ENCODE measurements at places on chromosomes 7 and 10.

DNA sequence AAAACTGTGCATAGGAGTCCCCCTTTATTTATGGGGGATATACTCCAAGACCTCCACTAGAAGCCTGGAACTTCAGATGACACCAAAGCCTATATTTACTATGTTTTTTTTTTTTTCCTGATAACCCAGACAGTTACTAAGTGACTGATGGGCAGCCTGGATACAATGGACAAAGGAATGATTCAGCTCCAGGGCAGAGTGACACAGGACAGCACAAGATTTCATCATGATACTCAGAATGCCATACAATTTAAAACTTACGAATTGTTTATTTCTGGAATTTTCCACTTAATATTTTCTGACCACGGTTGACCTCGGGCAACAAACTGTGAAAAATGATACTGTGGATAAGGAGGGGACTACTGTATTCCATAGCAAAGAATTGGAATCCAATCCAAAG lies 843.6 kb downstream of the PCDH15 start:
- DNase-seq = no peak

DNA sequence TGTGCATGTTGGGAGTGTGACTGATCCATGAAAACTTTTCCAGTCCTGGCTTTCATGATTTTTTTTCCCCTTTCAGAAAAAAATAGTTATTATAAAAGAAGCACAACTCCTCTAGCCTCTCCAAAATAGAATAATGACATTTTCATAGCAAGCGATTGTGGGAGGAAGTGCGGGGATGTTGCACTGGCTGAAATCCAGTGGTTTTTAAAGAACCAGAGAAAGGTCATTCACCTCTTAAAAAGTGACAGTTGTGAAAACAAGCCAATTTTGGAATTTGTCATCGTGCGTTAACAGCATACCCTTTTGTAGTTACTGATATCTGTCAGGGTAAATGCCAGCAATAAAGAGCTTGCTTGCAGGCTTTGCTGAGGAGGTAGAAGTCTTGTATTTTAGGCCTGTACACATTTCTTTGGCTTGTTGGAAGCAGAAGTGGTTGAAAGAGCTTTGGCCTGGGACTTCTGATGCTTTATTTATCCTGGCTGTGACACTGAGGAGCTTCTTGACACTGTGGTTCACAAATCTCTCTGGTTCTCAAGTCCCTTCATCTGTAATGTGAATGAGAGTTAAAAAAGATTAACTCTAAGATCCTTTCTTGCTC lies 545.9 kb downstream of the REEP3 start:
- no peak for DNase-seq

DNA sequence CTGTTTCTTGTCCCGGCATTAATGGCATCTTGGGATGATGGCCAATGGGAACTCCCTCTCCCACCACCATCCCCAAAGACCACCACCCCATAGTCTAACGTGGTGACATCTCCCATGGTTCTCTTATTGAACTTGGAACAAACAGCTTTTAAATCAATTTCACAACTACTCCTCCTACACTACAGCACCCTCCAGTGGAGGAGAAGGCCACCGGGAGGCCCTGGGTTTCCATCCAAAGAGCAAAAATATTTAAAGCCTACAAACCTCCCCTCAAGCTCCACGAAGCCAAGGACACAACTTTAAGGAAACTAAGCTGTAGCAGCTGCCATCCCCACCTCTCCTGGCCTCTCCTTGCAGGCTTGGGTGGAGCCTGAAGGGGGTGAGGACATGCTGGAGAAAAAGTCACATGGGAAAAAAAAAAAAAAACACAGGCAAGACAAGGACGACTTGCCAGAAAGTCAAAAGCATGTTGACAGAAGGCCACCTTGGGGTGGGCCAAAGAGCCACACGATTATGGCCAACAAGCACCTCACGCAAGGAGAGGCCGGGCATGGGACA lies 94.0 kb upstream of the LANCL2 start:
- no peak for DNase-seq

DNA sequence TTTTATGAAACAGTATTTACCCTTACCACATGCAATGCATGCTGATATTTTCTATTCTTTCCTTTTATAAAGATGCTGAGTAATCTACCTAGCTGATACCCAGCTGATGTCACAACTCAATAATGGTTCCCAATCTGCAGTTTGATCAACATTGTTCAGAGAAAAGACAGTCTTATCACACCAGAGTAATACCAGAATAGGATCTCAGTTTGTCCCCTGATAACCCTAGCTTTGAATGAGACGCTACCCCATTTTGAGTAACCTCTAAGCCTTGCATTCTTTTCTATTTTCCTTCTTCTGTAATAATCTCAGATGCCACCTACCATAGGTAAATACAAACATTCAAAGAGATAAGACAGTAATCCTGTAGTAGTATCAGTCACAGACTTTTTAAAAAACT lies 99.6 kb upstream of the RELN start:
- DNase-seq = no peak

- no peak for DNase-seq
Measured at GRCh38 chr7:133742709-133743538, 384.2 kb upstream of the LRGUK start.

GRCh38 chr7:2237109-2237602 lies 4.4 kb upstream of the MAD1L1 start:
- DNase-seq = no peak

- no peak for DNase-seq
Measured at GRCh38 chr7:105084581-105084980, 70.6 kb downstream of the KMT2E start.

- DNase-seq = no peak
Measured at GRCh38 chr7:52500841-52501240, 534.6 kb upstream of the POM121L12 start.

- no peak for DNase-seq
Measured at GRCh38 chr7:149731207-149731955, 42.0 kb downstream of the ZNF467 start.

GRCh38 chr10:61943674-61944378 lies 42.3 kb downstream of the ARID5B start:
- DNase-seq = no peak

DNA sequence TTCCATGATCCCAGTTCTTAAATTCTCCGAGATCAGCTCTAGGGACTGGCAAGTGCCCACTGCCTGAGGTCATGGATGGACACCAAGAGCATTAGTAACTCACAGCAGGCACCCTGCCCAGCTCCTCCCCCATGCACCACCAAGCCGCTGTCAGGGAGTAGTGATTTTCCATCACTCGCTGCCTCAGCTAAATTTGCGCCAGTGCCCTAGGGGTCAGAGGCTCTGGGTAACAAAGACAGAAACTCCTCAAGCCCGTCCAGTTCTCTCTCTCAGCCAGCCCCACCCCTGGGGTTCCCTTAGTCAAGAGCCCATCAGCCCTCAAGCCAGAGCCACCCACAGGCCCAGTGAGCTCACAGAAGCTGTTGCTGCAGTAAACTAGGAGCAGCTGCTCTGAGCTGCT lies 30.0 kb downstream of the PAX2 start:
- DNase-seq = no peak

DNA sequence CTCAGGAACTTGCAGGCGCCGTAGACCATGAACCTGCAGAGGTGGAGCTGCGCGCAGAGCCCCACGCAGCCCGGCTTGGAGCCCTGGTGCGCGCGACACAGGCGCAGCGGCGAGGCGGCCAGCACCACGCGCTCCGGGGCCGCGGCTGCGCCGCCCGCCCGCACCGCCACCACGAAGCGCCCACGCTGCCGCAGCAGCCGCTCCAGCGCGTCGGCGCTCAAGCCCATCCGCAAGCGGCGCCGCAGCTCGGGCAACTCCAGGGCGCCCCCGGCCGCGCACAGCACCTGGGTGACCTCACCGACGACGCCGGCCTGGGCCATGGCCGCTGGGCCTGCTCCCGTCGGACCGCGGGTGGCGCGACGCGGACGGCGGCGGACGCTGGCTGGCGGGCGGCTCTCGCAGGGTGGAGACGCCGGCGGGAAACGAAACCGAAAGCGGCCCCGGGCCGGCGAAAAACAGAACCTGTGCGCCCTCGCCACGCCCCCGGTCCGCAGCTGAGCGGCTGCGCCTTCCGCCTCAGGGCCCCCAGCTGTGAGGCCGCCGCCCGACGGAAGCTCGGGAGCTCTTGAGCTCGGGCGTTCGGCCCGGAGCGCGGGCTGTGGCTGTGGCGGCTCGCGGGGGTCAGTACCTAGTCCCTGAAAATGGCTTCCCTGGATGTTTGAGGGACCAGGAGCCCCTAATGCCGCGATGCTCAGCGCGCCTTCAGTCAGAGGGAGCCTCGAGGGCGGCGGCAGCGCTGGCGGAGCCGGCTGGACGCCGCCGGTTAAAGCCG lies at the start of gene PARP12:
Gene PARP12 (minus strand): TSS at position 424 of the 772 bp plus-strand sequence. CDS start 104 bp downstream, at position 320.
- peak; percentile 63 for DNase-seq

DNA sequence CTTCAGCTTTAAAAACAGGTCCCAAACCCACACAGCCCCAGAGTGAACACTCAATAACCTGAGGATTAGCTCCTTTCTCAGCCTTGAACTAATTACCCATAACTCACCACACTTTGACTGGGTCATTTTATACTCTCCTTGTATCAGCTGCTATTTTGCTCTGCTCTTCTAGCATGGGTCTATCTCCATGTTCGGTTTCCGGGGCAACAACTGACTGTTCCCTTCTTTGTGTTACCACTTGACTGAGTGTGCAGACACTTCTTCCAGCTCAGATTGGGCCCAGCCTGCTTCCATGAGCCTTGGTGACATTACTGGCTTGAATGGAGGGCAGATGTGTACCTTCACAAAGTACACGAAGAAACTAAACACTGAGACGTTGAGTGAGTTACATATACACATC lies 31.5 kb upstream of the PRPS1L1 start:
- DNase-seq = no peak

DNA sequence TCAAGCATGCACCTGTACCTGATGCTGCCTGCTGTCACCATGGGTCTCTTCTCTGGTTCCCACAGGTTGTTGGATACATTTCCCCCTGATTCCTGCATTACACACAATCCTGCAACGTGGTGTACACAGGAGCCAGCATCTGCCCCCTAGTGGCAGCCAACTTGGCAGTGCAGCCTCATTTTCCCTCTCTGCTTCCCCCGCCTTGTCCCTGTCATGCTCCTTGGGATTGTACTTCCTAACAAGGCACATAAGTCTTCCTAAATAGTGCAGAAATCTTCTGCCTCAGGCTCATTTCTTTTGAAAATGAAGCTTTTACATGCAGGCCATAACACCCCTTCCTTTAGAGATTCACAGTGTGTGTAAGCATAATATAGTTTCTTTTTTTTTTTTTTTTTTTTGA lies 387.5 kb downstream of the CCSER2 start:
- DNase-seq = no peak

- no peak for DNase-seq
Measured at GRCh38 chr10:75818552-75818951, 387.1 kb downstream of the LRMDA start.

DNA sequence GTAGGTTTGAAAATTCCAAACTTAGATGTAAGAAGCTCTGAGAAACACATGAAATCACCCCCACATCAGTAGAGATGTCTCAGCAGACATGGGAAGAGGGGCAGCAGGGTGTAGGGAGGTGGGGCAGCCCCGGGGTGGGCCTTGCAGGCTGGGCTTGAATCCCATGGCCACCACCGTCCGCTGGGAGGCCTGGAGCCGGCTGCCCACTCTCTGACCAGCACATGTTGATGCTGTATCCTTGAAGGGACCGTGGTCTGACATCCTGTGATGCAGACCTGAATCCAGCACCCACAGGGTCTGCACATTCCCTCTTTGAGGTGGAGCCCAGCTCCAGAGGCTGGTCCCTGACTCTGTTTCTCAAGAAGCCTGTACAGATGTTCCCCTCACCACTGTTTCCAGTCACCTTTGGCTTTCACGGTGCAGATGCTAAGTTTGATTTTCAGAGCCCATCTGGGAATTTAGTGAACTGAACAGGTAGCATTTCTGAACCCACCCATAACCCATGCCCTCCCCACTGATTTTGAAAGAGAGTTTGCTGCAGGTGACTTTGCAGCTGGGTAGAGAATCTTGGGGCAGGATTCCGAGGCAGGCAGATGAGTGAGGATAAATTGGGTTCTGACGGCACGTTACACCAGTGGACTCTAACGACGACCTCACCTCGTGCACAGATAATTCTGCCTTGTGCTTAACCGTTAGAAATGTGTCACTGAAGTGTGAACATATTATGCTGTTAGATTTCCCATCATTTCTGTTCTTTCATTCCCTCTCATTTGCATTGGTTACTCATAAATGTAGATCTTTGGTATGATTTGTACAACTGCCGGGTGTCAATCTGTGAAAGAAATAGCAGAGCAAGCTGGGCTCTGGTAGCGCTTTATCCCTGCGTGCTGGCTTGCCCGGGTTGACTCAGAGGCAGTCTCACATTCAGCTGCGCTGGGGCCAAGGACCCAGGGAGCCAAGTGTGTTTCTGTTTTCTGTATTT lies 45.7 kb downstream of the IKZF1 start:
- peak; percentile 69 for DNase-seq

GRCh38 chr7:2008936-2009540 lies 223.7 kb downstream of the MAD1L1 start:
- no peak for DNase-seq

GRCh38 chr10:76882245-76882644 lies 755.4 kb downstream of the KCNMA1 start:
- DNase-seq = no peak

DNA sequence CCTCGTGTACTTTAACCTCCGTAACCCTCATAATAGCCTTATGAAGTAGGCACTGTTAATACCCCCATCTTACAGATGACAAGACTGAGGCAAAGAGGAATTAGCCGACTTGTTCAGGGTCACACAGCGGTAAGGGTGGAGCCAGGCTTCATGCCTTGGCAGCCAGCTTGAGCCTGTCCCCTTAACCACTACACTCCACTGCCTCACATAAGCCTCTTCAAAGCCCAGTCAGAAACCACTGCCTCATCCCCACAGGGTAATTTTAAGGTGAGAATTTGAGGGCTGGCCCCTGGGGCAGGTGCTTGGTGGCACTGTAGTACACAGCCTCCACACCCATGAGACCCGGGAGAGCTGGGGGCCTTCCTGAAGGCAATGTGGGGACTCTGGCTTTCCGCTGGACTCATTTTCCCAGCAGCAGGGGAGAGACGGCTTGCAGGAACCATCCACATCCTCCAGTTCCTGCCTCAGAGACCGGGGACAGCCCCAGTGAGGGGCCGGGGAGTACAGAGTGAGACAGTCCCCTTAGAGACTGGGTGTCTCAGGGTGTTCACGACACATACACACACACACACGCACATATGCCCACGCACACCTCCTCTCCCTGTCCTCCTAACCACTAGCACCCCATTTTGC lies 7.6 kb upstream of the C10orf105 start:
- peak; percentile 19 for DNase-seq

DNA sequence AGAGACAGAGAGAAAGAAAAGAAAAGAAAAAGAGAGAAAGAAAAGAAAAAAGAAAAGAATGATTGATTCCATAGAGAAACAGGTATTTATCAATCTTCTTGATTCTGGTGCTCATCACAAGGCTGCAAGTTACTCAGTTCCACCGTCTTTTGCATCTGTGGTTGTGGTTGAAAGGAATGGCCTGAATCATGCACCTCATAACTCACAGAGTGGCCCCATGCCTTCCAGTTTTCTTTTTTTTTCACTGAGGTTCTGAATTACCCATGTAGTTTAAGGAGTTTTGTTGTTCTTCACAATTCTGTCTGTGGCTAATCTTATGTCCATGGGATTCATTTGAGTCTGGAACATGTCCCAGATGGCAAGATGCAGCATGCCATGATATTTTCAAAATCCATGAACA lies 156.0 kb downstream of the ZNF33B start:
- DNase-seq = no peak

- DNase-seq = no peak
Measured at GRCh38 chr10:101778151-101778780, 2.4 kb upstream of the FGF8 start.

GRCh38 chr10:26334932-26335573 lies 103.1 kb upstream of the APBB1IP start:
- peak; percentile 6 for DNase-seq

- no peak for DNase-seq
Measured at GRCh38 chr7:99003419-99003818, 125.1 kb downstream of the TRRAP start.

- peak; percentile 79 for DNase-seq
Measured at GRCh38 chr10:119445311-119445934, 97.1 kb downstream of the RGS10 start.

All from activated naive CD4-positive, alpha-beta T cell (primary cell).